ENCODE measurements at places on chromosomes 12 and 14.

DNA sequence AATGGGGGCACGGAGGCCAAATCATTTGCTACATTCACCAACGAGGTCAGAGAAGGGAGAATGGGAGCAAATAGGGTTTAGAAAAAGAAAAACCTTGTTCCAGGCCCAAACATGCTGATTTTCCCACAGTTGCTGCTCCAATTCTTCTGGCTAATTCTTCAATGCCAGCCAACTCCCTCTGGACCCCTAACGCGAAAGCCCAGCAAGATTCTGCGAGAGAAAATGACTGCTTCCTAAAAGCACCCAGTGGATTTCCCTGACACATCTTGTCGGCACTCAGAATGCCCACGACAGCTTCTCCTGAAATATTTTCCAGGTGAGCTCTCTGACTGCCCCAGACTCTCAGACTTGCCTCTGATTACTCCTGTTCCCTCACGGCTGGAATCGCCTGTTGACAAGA lies 689.4 kb downstream of the MED13L start:
- DNase-seq = no peak

DNA sequence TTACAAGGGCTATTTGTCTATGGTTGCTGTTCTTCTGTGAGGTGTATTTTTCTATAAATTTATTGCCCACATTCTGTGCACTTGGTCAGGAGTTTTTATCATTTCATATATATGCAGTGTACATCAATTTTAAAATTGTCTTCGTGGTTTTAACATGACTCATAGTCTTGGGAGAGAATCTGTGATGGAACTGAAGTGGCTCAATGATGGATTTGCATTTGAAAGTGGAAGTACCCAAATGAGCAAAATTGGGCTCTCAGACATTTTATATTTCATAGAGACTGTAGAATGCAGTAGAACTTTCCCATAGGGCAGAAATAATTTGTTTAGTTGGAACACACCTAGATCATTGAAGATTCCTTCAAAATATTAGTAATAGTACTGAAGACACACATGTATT lies 1.9 kb upstream of the SCFD1 start:
- DNase-seq = no peak

DNA sequence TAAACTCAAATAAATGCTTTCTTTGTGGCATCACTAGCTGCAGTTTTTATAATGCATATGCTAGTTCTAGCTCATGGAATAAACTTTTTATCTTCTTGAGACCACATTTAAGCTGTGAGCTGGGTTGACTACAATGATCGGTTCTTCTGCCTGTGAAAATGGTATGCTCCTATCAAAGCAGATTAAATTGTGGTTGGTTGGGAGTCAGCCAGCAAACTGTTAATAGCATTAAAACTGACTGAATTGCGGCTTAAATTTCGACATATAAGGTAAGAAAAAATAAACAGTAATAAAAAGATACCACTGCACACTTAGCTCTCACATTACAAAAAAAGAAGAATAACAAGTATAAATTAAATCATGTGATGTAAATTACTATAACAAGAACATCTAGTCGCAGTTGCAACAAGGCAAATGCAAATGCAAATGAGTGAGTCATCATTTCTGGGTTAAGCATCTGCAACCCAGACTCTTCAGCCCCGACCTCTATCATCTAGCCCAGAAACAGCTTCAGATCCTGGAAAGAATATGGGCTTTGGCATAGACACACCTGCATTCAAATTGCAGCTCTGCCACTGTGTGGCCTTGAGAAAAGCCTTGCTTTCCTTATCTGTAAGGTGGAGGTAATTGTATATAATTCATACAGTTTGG lies 19.8 kb upstream of the DHRS7 start:
- no peak for DNase-seq

DNA sequence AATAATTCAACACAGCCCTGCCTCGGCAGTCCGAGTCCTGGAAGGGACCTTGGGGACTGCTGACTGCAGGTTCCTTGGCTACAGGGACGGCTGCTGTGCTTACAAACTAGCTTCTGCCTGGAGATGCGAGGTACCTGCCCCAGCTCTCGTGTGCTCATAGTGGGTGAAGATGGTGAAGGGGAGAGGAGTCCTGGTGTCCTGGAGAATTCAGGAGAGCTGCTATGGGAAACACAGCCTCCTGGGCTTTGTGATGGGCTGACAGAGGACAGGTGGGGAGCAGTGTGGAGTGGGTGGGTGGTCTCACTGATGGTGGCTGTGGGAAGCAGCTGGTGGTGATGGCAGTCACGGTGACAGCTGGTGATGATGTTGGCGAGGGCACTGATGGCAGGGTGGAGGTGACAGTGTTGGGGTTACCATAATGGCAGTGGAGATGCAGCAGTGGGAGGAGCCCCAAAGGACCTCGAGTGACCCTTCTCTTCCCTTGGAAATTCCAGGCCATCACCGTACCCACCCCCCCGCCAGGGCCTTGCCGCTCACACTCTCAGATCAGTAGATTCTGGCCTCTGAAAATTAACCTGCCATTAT lies 32.8 kb downstream of the HVCN1 start:
- DNase-seq = no peak

DNA sequence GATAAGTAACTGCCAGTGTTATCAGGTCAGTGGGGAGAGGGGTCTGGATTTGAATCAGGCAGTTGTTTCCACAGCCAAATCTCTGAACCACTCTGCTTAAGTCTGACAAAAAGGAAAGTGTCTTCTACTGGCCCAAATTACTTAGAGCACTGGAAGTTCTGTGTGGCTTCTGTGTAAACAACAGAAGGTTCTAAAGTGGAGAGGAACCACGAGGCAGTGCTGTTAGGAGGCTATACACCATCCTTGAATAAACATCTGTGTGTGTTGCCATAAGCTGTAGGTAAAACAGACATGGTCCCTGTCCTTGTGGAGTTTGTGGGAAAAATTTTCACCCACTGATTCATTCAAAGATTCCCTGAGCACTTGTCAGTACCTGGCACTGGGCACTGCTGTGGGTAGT lies 50.0 kb downstream of the GALNT4 start:
- no peak for DNase-seq

DNA sequence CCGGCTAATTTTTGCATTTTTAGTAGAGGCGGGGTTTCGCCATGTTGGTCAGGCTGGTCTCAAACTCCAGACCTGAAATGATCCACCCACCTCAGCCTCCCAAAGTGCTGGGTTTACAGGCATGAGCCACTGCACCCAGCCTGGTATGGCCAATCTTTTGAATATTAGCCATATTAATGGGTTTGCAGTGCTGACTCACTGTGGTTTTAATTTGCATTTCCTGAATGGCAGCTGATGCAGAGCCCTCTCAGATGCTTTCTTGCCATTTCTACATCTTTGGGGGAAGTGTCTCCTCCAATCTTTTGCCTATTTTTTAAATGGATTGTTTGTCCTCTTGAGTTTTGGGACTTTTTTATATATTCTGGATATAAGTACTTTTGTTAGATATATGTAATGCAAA lies 55.5 kb upstream of the NPAS3 start:
- no peak for DNase-seq

GRCh38 chr14:61891170-61891569 lies 128.9 kb downstream of the SNAPC1 start:
- DNase-seq = no peak

GRCh38 chr12:112327209-112327938 lies 54.9 kb downstream of the HECTD4 start:
- DNase-seq = no peak

- DNase-seq = no peak
Measured at GRCh38 chr14:63673255-63673654, 31.6 kb upstream of the WDR89 start.

- peak; percentile 31 for DNase-seq
Measured at GRCh38 chr12:47021298-47021697, 58.1 kb upstream of the PCED1B start.

DNA sequence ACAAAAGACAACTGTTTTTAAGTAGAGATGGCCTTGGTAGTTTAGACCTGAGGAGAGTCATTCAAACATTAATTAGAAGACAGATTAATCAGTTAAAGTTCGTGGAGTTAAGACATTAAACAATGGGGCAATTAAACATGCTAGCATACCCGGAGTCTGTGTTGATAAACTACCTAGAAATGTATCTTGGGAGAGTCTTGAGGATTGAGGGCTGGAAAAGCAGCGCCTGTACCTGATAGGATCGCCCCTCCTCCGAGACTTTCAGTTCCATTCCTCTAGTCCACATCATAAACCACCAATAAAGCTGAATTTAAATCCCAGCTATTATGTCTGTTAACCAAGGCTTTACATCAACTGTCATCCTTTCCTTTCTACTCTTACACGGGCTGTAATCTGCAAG lies 1.0 kb upstream of the KRAS start:
- DNase-seq = no peak

GRCh38 chr12:54051026-54051842 lies 2.4 kb upstream of the HOXC4 start:
- no peak for DNase-seq

DNA sequence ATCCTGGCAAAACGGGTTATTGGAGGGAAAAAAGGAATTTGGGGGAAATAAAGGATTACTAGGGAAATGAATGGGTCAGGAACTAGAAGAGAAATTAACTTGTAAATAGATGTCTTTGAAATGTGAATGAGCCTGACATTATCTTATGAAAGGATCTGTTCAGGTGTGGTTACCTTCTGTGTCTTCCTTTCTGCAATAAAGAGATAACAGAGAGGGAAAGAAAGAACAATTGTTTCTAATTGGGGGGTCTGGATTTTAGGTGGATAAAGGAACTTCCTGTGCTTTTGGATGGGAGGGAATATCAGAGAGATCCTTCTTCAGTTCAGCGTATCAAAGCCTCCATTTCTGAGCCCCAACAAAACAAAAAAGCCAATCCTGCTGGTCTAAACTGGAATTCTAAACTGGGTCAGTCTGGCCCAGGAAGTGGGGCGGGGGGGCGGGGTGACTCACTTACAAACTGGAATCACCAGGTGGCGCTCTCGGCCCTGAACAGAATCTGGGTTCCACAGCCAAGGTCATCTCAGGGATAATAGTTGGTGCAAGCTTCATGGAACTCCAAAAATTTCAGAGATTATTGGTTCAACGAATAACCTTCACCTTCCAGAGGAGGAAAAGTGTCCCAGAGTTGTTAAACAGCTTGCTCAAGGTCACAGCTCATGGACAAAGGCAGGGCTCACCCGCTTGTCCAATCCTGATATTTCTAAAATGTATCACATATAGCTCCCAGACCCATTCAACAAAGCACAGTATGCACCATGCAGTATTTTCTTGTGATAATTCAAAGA lies 15.2 kb upstream of the PEBP1 start:
- DNase-seq = no peak

DNA sequence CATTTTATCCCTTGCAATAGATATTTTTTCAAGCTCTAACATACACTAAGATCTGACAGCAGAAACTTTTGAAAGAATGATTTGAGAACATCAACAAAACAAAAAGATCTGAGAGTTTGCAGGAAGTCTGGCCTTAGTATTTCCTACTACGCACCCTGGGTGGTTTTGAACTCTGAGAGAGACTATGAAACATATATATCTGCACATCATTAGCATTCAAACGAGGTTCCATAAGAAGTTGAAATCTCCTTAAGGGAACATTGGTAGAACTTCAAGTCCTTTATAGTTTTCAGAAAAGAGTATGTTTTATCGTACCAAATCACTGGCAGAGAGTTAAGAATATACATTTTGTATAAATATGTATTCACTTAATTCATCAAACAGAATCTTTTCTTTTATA lies 86.3 kb downstream of the RMST start:
- DNase-seq = no peak

DNA sequence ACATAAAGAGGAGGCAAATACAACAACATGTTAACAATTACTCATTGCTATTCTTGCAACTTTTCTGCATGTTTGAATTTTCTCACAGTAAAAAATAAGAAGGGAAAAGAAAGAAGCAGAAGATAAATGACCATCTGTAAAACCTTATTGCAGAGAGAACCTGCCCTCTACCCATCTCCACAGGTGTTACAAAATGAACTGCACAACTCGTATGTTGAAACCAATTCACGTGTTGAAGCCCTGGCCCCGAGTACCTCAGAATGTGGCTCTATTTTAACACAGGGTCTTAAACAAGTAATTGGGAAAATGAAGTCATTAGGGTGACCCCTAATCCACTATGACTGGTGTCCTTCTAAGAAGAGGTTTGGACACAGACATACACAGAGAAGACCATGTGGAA lies 39.5 kb downstream of the FOXN3 start:
- no peak for DNase-seq

GRCh38 chr14:75134644-75135043 lies 7.8 kb upstream of the NEK9 start:
- no peak for DNase-seq

DNA sequence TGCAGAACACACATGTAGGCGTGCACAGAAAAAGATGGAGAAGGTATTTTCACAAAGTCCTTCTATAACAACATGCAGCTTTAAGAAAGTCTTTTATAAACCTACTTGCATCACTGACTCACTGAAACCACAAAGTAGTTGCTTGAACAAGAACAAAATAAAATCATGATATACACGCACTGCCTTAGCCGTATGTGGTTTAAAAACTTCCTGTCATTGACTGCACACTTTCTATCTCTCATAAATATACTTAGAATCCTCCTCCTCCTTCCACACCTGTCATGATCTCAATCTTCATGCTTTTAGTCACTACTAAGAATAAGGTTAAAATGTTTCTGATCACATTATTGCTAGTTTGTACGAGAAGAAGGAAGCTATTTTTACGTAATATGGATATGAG lies 31.8 kb upstream of the RAD51AP1 start:
- no peak for DNase-seq

GRCh38 chr12:107029081-107029480 lies 42.1 kb upstream of the MTERF2 start:
- no peak for DNase-seq

- no peak for DNase-seq
Measured at GRCh38 chr14:76495983-76496382, 120.0 kb downstream of the ESRRB start.

GRCh38 chr14:99606359-99606758 lies 2.4 kb upstream of the CCDC85C start:
- no peak for DNase-seq

DNA sequence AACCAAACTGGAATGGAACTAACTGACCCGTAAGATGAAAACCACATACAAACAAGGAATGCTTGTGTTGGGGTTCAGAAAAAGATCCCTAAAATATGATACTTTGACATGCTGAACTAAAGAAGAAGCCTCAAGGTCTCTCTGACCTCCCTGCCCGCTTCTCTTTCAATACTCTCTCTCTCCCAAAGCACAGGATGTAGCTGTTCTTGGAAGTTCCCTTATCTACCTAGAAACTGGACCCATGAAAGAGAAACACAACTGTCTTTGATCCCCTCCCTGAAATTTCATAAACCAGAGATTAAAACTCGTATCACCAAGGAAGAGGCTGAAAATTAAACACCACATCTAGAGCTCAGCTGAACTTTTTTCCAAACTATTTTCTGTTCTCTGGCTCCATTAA lies 76.7 kb upstream of the FERMT2 start:
- no peak for DNase-seq

DNA sequence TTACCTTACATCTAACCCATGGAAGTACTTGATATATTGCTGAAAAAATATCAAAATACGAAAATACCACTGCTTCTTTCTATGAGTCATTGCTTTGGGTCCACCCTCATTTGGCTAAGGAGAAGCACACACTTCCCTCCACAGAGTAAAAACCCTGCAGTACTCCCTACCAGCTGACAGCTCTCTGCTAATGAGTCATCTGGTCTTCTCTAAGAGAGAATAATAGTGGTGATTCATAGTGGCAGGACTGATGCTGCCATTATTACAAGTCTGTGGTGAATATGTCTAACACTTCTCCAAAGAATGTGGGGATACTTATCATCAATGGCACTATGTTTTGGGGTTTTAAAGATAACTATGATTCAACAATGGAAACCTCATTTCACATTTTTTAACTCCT lies 90.7 kb downstream of the PPFIA2 start:
- DNase-seq = no peak

All from NCI-H1417 treated with DMSO at 0.1 percent for 48 hours (cell line).